Activated CD8-positive, alpha-beta memory T cell treated with anti-CD3 and anti-CD28 coated beads for 48 hours (primary cell): ENCODE measurements at places on chromosomes 16 and 17.

DNA sequence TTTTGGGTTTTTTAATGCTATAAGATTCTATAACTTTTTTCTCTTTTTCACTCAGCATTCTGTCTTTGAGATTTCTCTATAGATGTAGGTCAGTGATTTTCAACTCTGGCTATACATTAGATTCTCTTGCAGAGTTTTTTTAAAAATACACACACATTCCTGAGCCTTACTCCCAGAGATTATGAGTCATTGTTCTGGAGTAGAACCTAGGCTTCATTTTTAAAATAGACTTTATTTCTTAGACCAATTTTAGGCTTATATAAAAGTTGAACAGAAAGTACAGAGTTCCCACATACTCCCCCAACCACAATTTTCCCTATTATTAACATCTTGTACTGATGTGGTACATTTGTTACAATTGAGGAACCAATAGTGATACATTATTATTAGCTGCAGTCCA lies 63.3 kb downstream of the CYB561 start:
- DNase-seq = no peak

GRCh38 chr16:20415541-20415940 lies 6.2 kb downstream of the ACSM5 start:
- DNase-seq = no peak

DNA sequence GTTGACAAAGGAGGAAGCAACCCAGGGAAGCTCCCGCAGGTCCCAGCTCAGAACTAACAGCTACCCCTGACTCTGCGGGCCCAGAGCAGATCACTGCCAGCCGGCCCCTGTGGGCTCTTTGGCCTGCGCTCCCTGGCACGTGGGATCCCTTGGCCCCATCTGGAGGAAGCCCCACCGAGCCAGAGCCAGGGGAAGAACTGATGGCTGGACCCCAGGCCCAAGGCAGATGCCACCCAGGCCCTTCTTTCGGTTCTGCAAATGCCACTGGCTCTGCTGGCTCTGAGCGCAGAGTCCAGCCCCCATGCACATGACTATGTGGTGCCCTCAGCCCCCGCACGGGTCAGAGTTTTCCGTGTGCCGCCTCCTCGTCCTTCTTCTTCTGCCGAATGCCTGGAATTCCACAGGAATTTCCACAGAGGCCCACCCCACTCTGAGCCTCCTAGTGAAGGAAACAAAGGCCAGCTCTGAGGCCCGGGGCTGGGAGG lies 35.8 kb upstream of the SNN start:
- no peak for DNase-seq

- no peak for DNase-seq
Measured at GRCh38 chr16:67068212-67068753, 39.3 kb downstream of the CBFB start.

- no peak for DNase-seq
Measured at GRCh38 chr16:21161211-21161610, 2.7 kb downstream of the LDAF1 start.

GRCh38 chr17:59038734-59039133 lies 67.9 kb downstream of the TRIM37 start:
- no peak for DNase-seq

- no peak for DNase-seq
Measured at GRCh38 chr17:73170324-73170723, 5.5 kb downstream of the SSTR2 start.

- no peak for DNase-seq
Measured at GRCh38 chr17:13492737-13493122, 109.0 kb downstream of the HS3ST3A1 start.

DNA sequence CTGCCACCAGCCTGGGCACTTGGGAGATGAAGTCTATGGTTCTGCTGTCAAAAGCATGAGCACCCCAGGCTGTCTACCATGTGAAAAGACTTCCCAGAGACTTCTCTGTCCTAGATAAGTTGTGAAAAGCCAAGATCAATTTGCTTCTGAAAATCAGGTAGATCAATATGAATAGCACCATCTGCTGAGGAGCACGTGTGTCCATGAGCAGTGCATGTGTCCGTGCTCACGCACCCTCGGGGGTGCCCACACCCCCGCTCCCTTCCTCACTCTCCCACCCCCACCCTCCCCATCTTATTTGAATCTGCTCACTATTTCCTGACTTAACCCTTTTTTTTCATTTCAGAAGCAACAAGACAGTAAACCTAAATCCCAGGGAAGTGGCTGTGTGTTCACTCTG lies 238.3 kb upstream of the SDK2 start:
- no peak for DNase-seq

DNA sequence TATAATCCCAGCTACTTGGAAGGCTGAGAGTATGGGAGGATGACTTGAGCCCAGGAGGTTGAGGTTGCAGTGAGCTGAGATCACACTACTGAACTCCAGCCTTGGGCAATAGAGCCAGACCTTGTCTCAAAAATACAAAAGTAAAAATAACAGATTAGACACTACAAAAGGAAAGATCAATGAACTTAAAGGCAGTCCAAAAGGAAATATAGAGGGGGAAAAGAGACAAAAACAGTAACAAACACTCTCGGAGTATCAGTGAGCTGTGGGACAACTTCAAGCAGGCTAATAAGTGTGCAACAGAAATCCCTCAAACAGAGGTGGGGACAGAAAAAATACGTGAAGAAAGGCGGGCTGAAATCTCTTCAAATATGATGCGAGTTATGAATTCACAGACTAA lies 58.8 kb downstream of the CPPED1 start:
- no peak for DNase-seq

GRCh38 chr17:80793851-80794267 lies 197.8 kb upstream of the CHMP6 start:
- DNase-seq = no peak

GRCh38 chr16:75841517-75841916 lies 115.2 kb upstream of the CPHXL start:
- DNase-seq = no peak

DNA sequence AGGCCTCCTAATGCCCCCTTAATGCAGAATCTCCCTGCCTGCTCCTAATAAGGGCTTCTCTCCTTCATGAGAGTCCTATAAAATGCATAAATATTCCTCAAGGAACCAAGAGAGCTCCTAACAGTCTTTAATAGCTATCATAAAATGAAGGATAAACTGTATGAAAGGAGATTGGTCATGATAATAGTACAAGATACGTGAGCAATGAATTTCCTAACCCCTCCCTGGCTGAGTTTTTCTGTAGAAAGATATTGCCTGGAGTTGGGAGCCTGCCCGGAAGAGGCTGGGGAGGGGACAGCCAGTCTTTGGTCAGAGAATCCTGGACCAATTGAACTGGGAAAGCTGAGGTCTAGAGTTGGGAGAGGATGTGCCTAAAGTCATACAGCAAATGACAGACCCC lies 321.9 kb upstream of the CDH5 start:
- no peak for DNase-seq

DNA sequence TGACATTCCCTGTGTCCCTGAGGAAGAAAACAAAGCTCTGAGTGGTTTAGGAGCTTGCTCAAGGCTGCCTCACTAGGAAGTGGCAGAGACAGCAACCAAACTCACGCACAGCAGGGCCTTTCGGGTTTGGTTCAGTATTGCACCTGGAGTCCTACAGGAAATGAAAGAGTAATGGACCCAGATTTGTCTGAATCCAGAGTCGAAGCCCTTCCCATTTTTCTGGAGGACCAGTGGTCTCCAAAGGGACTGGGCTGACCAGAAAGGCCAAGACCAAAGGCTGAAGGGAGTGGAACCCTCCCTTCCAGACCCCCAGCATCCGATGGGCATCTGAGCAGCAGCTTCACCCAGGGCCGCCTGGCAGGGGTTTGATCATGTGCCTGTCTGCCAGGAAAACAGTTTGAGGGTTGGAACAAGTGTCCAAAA lies 85.5 kb upstream of the RPL38 start:
- DNase-seq = no peak

DNA sequence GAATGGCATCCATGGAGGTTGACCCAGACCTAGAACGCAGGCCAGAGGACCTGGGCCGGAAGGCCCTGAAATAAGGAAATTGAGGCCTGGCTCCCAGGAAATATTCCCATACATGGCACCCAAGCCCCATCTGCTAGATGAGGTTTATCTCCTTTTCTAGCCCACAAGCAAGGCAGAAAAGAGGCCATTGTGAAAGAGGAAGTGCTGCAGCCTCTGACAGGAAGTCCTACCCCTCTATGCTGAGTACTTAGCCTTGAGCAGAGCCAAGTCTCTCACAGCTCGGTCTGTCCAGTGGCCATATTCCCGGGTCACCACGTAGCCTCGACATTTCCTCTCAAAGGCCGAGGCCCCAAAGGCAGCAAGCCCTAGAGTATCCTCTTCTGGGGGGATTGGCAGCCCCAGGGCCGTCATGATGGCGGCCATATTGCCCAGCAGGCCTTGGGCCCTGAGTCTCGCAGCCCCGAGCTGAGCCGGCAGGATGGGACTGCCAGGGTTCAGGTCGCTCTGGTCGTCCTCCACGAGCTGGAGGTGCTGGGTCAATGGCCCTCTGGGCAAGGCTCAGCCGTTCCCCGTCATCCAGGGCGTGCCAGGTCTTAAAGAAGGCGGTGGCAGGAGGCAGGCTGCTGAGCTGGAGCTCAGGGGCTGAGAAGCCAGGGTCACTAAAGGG lies 7.8 kb downstream of the CTF1 start:
- no peak for DNase-seq

DNA sequence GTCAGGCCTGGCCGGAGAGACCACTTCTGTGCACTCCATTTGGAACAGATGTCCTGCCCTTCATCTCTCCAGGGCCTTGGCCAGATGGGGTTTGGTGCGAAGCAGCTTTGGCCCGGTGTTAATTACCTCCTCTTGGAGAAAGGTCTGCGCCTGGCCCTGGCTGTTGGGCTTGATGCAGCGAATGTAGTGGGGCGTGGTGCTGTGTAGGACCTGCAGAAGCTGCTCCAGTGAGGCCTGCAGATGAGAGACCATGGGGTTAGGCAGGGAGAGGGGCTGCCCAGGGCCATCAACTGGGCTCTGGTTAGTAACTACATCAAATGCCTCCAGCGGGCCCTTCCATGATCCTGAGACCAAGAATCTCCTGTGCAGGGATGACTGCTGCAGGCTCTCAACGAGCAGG lies 18.7 kb downstream of the ZNHIT3 start:
- DNase-seq = no peak

DNA sequence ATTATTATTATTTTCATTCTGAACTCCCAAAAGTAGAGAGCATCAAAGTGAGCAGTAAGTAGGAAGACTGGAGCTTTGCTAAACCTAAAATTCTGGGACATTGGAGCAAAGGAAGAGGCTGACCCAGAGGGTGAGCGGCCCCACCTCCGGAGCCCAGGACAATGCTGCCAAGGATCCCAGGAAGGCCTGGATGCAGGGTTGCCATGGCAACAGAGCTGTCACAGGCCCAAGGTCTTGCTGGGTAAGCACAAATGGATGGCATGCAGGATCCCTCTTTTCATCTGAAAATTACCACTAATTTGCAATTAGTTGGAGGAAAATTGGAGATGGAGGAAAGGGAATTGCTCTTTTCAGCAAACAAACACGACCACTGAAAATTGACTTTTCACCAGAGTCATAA lies 457.9 kb upstream of the CDH5 start:
- DNase-seq = no peak

GRCh38 chr16:15777533-15778203 lies 79.2 kb downstream of the MYH11 start:
- DNase-seq = no peak

DNA sequence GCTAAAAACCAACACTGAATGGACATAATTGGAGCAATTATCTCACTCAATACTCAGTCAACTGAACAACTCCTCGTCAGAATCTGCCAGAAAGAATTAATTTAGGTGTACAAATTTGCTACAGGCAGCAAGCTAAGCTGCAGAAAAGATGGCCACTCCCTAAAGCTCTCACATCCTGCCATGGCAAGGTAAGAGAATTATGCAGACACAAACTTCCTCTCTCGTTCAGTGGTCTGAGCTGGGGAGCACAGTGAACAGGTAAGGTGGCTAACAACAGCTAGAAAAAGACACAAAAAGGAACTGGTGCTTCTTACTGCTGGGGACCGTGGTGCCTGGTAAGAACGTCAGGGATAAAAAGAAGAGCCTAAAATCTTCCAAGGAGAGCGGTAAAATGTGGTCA lies 74.9 kb upstream of the BCAR1 start:
- DNase-seq = no peak

GRCh38 chr17:1644493-1645206 lies 882 bp downstream of the SCARF1 start:
- no peak for DNase-seq

- no peak for DNase-seq
Measured at GRCh38 chr16:74760007-74760767, 14.4 kb downstream of the FA2H start.

DNA sequence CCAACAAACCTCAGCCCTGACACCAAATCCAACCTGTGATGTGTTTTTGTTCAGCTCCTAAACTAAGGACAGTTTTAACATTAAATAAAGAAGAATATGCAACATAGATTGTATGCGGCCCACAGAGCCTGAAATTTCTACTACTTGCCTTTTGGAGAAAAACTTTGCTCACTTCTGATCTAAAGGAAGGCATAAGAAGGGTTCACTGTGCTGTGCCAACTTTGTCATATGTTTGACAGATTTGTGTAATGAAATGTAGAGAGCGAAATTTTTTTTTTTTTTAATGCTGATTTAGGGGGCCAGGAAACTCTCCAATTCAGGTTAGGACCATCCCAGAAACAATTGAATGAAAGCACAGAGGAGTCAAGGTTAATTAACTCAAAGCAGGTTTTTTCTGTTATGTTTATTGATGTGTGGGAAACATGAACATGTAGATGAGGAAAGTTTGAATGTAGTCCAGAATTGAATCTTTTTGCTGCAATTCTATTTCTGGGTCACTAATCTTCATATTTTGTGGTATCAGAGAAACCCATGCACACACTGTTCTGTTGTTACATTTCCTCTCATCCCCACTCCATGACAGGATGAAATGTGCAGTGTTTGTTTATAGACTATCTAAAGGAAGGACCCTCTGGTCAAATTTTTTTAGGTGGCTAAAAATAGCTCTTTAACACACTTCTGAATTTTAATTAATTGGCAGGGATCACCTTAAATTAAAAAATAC lies 71.5 kb downstream of the TAOK1 start:
- DNase-seq = no peak

- peak; percentile 5 for DNase-seq
Measured at GRCh38 chr17:44557651-44558285, 484 bp downstream of the FZD2 start.

- no peak for DNase-seq
Measured at GRCh38 chr16:88676502-88677242, 9.6 kb downstream of the SNAI3 start.

DNA sequence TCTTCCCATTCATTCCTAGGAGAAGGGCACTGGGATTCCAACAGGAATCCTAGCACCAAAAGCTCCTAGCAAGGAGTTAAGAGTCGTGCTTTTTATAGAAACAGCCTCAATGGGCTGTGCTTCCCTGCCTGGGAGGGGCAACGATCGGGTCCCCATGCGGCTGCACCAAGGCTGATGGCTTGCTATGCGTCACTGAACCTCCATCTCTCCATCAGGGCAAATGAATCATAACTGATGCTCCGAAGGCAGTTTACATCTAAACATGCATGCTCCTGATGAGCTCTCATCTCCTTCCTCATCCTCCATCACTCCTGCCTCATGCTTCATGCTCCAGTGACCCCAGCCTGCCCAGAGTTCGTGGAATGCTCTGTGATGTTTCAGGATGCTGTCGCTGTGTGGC lies 270.5 kb downstream of the FOXL1 start:
- no peak for DNase-seq
